ENCODE measurements at places on chromosomes 12 and 14. TPM values are rescaled to one million over a fixed set of nuclear protein-coding genes. Genes with fewer than 3 reads are reported as not detected.

GRCh38 chr12:55673638-55674037 is 34.1 kb downstream of the ITGA7 start:
- DNase-seq, result no peak

DNA sequence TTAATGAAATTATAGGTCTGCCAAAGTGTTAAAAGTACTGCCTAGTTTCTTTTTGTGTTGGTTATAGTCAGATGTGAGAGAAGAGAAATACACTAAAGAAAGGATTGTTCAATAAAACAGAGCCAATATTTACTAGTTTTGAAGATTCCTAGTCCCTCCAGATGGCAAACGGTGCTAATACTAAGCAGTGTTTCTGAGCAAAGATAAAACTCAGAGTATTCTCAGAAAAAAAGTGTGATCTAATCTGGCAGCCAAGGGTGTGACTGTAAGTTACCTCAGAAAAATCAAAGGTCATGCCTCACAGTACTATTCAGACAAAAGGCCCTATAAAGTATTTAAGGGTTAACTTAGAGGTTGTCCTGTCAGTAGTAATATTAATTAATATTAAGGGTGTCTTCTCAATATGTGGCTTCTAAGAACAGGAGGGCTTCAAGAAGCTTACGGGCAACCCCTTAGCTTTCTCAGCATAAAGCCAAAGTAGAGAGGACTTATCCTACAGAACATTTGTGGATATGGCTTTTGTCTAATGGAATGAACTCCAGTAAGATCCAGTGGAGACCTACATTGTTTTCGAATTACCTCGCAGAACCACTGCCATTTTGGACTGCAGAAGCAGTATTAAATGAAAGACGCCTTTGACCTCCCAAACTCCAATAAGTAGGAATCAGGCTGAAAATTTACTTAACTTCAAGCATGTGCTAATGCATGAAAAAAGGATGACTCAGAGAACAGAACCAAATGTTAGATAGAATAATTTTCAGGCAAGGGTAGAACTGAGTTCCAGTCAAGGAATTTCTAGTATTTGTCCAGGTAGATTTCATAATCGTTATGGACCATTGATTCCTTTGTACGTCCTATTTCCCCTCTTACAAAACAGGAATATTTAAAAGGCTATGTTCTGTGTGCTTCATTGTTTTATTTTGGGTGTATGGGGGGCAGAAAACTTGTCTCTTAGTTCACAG is 46.6 kb downstream of the USP15 start:
- no peak for DNase-seq

GRCh38 chr14:22780105-22780679 is 13.7 kb downstream of the OXA1L start:
- peak; percentile 24 for DNase-seq

GRCh38 chr12:124556896-124557501 is 10.4 kb downstream of the NCOR2 start:
- DNase-seq, result no peak

- no peak for DNase-seq
These were observed 38.7 kb upstream of the TBX5 start for GRCh38 chr12:114444422-114445279.

DNA sequence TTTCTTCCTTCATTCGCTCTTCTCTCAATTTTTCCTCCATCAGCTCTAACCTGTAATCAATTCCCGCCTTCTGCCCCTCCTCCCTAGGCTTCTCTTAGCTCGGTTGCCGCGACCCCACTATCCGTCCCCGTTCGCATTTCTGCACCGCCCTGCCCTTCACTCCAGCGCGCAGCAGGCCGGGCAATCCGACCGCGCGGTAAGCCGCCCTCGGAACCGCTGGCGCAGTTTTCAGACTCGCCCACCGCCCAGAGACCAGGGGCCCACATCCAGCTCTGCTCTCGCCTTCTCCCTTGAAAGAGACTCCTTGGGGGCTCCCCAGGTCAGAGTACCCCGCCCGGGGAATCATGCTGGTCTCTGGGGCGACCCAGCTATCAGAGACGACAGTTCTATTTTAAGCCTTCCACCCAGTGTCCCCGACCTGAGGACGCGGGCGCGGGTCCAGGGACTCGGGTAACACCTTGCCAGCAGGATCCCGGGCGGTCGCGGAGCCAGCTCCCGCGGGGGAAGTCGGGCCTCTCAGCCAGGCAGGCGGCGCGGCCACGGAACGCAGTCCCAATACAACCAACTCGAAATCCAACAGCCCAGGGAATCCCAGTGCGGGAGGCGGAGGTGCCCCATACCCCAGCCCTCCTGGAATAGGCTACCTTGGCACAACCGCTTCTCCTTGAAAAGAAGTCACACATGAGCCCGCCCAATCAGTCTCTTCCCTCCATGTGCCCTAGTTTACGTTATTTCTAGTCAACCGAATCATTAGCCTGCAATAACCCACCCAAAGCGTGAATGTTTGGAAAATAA is 5.7 kb upstream of the SLC38A4 start:
- no peak for DNase-seq

Gene C14orf39
- total RNA-seq, result not detected

Gene BEGAIN
- 8.2 TPM for total RNA-seq

DNA sequence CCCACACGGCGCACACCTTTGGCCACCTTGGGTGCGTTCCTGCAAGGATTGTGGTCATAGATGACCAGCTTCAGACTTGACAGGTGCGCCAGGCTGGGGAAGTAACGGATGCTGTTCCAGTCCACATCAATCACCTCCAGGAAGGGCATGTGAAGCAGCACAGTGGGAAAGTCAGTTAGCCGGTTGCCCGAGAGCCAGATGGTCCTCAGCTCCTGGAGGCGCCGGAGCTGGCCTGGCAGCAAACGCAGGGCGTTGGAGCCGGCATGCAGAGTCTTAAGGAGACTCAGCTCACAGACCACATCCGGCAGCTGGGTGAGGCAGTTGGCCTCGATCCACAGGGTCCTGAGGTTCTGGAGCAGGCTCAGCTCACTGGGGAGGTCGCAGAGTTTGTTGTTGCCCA is 581 bp downstream of the LRRC10 start:
- no peak for DNase-seq

GRCh38 chr14:47226877-47227520 is 448.4 kb downstream of the MDGA2 start:
- no peak for DNase-seq

GRCh38 chr12:89861086-89861485 is 152.4 kb upstream of the ATP2B1 start:
- peak; percentile 43 for DNase-seq

DNA sequence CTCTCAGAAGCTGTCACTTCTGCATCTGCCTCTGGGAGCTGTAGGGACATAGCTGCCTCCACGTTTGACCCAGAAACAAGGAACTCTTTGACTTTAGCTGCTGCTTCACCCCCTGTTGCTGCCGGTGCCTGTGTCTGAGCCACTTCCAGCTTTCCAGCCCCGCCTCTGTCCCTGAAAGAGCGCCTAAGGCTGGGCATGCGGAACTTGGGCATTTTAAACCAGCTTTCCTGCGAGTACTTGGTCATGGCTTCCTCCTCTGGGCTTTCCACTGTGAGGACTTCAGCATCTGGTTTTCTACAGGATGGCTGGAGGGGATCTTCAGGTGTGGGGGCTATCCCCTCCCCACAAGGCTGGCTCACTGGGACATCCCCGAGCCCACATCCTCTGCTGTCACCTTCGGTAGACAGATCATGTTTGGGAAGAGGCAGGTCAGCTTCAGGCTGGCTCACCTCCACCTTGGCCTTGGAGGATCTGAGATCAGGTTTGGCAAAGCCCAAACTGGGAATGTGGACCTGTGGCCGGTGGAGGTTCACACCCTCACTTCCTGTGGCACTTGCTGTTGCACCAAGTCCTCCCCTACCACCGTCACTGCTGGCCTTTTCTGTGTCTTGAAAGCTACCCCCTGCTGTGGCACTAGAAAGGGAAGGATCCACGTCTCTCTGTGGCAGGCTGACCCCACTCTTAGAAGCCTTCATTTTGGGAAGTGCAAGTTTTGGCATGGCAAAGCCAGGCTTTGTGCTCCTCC is 15.2 kb downstream of the PLD4 start:
- DNase-seq, result no peak

DNA sequence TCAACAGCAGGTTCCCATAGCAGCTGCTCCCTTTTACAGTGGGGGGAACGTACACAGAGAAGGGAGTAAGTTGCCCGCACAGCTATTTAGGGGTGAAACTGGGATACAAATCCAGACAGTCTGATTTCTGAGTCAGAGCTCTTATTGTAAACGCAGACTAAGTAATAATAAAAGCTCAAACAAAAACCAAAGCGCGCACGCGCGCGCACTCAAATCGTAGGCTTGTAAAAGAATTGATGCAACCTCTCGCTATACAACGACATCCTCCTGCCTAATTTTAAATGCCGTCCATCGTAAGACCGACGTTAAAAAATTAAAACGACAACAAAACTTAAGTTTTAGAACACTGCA is 747 bp upstream of the DACT1 start:
- peak; percentile 42 for DNase-seq

DNA sequence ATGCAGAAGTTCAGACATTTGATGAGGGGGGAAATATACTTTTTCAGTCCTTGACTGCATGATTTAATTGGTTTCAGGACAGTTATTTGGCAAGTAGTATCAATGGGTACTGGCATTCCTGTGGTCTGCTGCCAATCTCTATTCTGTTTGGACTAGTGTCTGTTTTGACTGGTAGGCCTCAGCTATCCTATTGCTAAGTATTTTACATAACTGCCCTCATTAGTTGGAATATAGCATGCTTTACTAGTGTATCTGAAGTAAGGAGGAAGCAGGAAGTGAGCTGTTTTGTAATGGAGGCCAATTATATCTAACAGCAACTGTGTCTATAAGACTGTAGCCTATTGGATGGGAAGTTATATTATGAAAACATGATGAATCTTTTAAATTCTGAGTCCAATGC is 104.3 kb downstream of the FLRT2 start:
- DNase-seq, result no peak

GRCh38 chr12:1692226-1692625 is 1.4 kb downstream of the ADIPOR2 start:
- DNase-seq, result no peak

DNA sequence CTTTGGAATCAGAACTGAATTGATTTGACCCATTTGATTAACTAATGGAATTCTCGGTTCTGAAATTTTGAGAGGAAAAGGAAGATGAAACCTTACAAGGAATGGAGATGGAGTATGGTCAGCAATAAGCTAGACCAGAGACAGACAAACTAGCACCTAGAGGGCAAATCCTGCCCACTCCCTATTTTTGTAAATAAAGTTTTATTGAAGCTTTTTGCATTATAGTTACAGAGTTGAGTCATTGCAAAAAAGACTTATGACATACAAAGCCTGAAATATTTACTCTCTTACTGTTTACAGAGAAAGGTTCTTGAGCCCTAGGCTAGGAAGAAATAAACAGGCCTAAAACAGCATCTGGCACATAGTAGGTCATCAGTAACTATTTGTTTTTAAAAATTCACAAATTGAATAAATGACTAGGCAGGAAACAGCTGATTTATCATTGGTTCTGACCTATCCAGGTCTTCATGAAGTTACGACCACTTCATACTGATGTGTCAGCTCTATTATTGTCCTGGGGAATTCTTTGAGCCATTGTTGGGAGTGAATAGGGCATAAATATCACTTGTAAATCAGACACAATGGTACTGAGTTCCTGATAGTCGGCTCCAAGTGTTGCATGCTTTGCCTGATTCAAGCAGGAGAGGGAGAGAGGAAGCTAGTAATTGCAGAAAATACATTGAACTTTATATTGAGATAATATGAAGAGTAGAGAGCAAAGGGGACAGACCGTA is 14.6 kb upstream of the STAB2 start:
- DNase-seq, result no peak

GRCh38 chr12:122104844-122105243 is 26.3 kb downstream of the MLXIP start:
- DNase-seq, result no peak

- DNase-seq, result no peak
These were observed 66.9 kb downstream of the KNTC1 start for GRCh38 chr12:122593910-122594309.

GRCh38 chr12:124774054-124774461 is 89.6 kb downstream of the SCARB1 start:
- no peak for DNase-seq

Gene TTC9
- total RNA-seq, result not detected

GRCh38 chr14:54170301-54170700 is 213.7 kb upstream of the BMP4 start:
- DNase-seq, result no peak

- peak; percentile 95 for DNase-seq
These were observed 994.1 kb upstream of the TMEM132C start for GRCh38 chr12:127272864-127273263.

- no peak for DNase-seq
These were observed 36.2 kb downstream of the PAPOLA start for GRCh38 chr14:96538097-96538989.

Gene MSI1
- not detected for total RNA-seq

Gene OR6C76
- total RNA-seq, result not detected

Gene LRTM2
- not detected for total RNA-seq

- DNase-seq, result no peak
These were observed 148.7 kb downstream of the MDGA2 start for GRCh38 chr14:47526591-47527244.

Gene DCN
- total RNA-seq, result 129 TPM

DNA sequence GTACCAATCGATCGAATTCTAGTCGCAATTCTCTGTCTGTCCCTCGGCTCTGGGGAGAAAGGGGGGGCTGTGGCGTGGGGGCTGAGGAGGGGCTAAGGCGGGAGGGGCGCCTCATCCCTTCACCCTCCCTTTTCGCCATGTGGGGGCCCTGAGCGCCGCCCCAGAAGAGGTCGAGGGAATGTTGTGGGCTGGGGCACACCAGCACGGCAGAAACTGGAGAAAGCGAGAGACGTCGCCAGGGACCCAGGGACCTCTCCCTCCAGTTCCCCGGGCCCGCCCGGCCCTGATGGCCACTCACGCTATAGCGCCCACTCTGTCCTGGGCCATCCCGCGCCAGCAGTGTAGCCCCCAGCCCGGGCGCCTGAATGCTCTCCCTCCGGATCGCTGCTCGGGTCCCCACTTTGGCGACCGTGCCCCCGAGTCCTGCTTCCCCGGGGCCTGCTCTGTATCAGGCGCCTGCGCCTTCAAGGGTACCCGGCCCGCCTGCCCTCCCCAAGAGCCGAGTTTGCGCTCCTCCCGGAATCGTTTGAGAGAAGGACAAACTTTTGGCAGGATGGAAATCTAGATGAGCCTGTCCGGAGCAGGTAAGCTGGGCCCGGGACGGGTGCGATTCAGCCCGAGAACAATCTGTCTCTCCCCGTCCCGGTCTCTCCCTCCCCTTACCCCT is 62.6 kb downstream of the SMUG1 start:
- peak; percentile 73 for DNase-seq

GRCh38 chr12:121712190-121712460 is 427 bp upstream of the TMEM120B start:
- DNase-seq, result peak; percentile 26

GRCh38 chr14:100076606-100077005 is 11.4 kb downstream of the EVL start:
- DNase-seq, result peak; percentile 50

GRCh38 chr12:93805736-93806141 is 128.6 kb downstream of the CRADD start:
- DNase-seq, result no peak

Gene STYK1
- not detected for total RNA-seq

GRCh38 chr12:85803231-85803630 is 33.0 kb downstream of the RASSF9 start:
- no peak for DNase-seq

- peak; percentile 72 for DNase-seq
These were observed 6.7 kb downstream of the BCL7A start for GRCh38 chr12:122028165-122028904.

Data from MG63 (cell line).